Pericardium fibroblast (primary cell): ENCODE measurements at places on chromosomes 2 and 18. TPM values are rescaled to one million over a fixed set of nuclear protein-coding genes. Genes with fewer than 3 reads are reported as not detected.

Gene CNDP1
- not detected in 2 replicates for total RNA-seq

Gene ERBB4
- not detected in 2 replicates for total RNA-seq

Gene DNER
- 0.58 and 3.7 TPM in 2 replicates for total RNA-seq

Gene ZRANB3
- 1.6 and 7.5 TPM in 2 replicates for total RNA-seq

Gene ROCK2
- 21.0 and 25.1 TPM in 2 replicates for total RNA-seq

Gene GLI2
- total RNA-seq, result 10.6 and 13.5 TPM in 2 replicates

Gene POTEE
- not detected in 2 replicates for total RNA-seq

Gene RFX8
- total RNA-seq, result 0.12 and 2.7 TPM in 2 replicates

Gene UGT1A10
- total RNA-seq, result not detected in 2 replicates

Gene SAG
- not detected in 2 replicates for total RNA-seq

Gene YWHAQ
- 179 and 207 TPM in 2 replicates for total RNA-seq

Gene NT5C1B
- total RNA-seq, result not detected in 2 replicates

Gene RRM2
- 5.6 and 8.8 TPM in 2 replicates for total RNA-seq

Gene GALNT13
- 0.09 and 0.12 TPM in 2 replicates for total RNA-seq

Gene AP1S3
- total RNA-seq, result 0.68 and 5.4 TPM in 2 replicates

Gene CYTIP
- total RNA-seq, result not detected in 2 replicates
